Muscle of back (tissue), 13 donors: ENCODE measurements at places on chromosomes 4 and X. TPM values are rescaled to one million over a fixed set of nuclear protein-coding genes. Genes with fewer than 3 reads are reported as not detected.

DNA sequence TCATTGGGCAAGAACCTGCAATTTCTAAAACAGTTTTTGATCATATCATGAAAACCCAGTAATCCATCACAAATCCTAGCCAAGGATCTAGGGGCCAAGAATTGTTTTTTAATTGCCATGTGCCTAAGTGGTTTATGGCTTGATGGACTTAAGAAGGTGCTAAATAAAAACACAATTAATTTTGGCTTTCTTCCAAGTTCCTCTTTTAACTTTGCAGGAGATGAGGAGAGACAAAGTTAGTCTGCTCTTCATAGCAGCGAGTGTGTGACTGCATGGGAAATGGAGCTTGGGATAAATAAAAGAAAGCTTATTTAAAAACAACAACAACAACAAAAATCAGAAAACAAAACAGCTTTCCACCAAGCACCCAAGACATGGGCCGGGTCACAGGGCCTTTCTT lies 41.4 kb downstream of the ARHGEF9 start:
- DNase-seq, result no peak

DNA sequence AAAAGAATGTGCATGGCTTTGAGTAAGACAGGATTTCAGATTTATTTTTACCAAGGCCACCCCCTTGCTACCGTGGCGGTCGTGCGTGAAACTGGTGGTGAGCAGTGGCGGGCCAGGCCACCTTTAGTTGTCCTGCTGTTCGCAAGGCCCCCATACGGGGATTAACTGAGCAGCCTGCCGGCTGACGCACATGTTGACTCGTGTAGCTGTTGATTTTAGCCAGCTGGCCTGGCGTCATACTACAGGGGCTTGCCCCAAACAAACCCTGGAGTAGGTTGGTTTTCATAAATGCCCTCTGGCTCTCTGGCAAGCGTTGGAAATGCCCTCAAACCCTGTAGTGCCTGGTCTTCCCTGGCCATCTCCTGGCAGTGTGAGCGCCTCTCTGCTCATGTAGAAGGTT lies 28.4 kb downstream of the WFS1 start:
- no peak for DNase-seq

- no peak for DNase-seq
These were observed 81.8 kb upstream of the EFNB1 start for GRCh38 chrX:68746988-68747387.

DNA sequence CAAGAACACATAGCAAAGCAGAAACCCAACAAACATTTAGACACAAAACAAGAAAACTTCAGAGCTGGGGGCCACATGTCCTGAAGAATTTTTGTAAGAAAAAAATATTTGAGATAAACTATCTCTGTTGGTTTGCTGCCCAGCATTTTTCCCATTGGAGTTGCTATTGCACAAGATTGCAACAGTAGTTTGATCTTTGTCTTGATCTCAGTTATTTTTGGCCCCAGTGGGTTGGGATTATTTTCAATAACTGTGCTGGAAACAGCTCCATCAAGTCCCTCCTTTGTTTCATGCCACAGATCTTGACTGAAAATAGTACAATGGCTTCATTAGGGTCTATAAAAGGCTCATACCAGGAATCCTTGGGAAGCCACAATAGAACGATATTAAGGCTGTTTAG lies 103.8 kb upstream of the RAI2 start:
- no peak for DNase-seq

DNA sequence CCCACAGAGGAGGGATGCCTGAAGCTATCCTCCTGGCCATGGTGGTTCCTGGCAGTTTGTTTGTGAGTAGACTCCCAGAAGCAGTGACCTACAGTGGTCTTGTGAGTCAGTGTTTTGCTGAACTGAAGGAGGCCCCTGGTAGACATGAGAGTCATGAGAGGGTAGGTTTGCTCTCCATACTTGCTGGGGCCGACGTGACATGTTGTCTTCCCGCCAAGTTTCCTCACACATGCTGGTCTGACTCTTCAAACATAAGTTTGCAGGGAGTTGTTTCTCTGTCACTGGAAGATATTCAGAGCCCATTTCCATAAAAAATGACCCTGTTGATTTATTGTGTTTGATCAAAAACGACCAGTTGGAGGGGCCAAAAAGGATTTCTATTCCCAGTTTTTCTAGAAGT lies 131.1 kb upstream of the SCML1 start:
- DNase-seq, result peak; percentile 43

Gene GC
- not detected for polyA plus RNA-seq

DNA sequence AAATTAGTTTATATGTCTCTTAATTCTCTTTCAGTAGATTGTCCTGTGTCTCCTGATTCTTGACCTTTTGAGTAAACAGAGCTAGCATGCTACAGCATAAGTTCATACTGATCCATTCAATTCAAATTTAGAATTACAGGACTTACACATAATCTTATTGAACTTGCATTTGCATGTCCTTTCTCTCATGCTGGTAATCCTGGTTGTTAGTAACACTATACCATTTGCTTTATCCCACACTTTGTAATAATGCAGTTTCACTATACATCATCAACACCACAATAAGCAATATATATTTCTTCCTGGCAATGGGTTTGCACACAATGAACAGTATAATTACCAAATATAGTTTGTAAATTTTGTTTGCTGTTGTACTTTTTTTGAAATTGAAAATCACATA lies 937.2 kb upstream of the GRID2 start:
- DNase-seq, result no peak

GRCh38 chr4:138217567-138217966 lies 24.6 kb downstream of the SLC7A11 start:
- no peak for DNase-seq

Gene CXCL11
- polyA plus RNA-seq, result not detected

Gene RIBC1
- polyA plus RNA-seq, result 0.64 TPM

- DNase-seq, result peak; percentile 63
These were observed 1.1 kb downstream of the PJA1 start for GRCh38 chrX:69163936-69164741.

Gene SSX2
- not detected for polyA plus RNA-seq

DNA sequence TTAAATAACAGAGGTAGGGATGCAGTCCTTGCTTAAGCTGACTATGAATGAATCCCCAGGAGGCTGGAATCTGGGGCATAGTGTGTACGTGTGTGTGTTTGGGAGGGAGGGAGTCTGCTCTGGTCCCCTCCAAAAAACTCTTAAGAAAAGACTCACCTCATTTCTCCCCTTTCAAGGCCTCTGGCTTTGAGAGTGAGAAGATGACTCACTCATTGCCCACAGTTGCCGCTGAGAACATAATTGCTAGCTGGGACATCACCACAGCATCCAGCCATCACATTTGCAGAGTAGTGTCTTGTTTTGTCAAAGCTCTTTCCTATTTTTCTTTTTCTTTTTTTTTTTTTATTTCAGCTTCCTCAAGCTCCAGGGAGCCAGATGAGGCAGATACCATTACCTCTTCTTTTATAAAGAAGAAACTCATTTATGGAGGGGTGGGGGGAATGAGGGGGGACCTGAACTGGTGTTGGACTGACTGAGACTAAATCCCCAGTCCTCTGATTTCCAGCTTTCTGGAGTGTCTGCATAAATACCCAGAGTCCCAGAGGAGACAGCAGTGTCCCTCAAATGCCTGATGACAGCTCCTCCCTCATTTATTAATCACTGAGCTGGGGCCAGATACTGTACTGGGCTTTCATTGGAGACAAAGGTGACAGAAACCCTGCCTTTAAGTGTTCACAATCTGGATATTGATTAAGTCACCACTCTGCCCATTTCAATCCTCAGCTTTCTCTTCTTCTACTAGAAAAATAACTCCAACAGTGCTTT lies 61.9 kb upstream of the LAS1L start:
- DNase-seq, result no peak

DNA sequence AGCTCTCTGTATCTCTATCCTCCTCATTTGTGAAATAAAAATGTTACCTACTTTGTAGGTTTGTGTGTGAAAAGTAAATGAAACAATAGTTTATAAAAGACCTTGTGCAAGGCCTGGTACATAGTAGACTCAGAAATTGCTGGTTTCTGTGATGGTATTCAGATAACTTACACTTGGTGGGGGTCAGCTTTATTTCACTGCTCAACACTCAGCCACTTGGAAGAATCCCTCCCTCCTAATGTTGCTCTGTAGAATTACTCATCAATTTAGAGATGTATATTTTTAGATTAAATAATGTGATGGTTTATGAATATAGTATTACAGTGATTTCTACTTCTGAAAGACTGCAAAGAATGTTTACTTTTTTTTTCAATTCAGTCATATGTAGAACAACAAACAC lies 32.7 kb downstream of the SMARCAD1 start:
- DNase-seq, result no peak

Gene CCDC120
- polyA plus RNA-seq, result 3.2 TPM

DNA sequence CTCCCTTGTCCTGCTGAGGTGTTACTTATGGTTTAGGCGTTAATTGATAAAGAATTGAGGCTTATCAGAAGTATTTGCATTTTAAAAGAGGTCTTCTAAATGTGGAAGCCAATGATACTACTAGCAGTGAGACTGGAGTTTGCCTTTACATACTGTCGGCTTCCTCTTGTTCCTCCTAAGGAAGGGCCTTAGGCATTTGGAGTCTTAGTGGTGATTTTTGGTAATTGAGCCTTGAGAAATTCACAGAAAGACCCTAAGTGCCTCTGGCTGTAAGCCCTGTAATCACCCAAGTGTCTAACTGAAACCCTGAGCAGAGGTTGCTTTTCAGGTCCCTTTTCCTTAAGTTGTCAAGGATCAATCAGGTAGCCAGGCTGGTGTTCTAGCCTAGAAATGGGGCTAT lies 14.8 kb downstream of the IL13RA1 start:
- no peak for DNase-seq

DNA sequence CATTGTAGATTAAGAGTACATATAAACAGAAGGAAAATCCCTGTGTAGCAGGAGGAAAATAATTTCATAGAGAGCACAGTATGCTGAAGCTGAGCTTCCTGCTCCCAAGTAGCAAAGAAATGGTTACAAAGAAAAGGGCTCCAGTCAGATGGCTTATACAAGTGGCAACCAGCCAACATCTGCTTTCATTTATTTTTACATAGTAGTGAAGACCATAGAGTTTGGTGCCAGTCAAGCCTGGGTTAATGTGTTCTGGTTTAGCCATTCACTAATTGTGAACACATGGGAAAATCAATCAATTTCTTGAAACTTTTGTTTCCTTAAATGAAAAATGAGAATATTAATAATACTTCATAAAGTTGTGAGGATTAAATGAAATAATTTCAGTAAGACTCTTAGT lies 111.3 kb upstream of the ELOVL6 start:
- DNase-seq, result peak; percentile 66

Gene FAT4
- polyA plus RNA-seq, result 24.1 TPM

Gene FHDC1
- 6.7 TPM for polyA plus RNA-seq

GRCh38 chr4:101277671-101278070 lies 69.7 kb downstream of the PPP3CA start:
- DNase-seq, result peak; percentile 32
